ENCODE measurements at places on chromosomes 2 and 18.

- peak; percentile 41 for DNase-seq
Measured at GRCh38 chr2:86632672-86633071, 9.0 kb upstream of the RNF103 start.

DNA sequence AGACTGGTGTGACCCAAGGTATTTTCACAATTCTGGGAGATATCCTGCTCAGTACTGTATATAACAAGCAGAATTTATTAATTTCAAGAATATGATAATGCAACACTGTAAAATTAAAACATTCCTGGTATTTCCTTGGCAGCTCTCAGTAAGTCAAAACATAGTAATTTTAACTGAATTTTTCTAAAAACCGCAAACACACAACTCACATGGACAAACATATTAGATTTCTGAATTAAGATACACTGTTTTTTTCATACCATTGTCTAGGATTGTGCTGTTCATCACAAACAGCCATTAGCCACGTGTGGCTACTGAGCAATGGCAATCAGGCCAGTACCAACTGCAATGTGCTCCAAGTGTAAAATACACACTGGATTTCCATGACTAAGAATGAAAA lies 29.6 kb downstream of the LPIN2 start:
- no peak for DNase-seq

DNA sequence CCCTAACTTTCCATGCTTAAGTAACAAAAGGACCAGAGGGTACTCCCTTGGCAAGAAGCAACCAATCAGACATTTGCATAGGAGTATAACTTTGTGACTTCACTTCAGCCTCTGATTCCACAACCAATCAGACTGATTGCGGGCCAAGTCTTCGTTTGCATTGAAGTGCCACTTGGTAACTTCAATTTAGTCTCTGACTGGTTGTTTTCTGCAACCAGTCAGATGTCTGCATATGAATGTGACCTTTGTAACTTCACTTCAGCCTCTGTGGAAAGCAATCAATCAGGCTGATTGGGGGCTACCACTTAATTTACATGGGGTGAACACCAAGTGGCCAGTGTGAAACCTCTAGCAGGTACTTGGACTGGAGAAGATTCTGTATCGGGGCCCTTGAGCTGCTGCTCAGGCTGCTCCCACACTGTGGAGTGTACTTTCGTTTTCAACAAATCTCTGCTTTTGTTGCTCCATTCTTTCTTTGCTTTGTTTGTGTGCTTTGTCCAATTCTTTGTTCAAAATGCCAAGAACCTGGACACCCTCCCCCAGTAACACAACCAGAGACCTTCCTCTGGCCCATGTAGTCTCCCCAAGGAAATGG lies 241.5 kb downstream of the ACKR3 start:
- DNase-seq: no peak

DNA sequence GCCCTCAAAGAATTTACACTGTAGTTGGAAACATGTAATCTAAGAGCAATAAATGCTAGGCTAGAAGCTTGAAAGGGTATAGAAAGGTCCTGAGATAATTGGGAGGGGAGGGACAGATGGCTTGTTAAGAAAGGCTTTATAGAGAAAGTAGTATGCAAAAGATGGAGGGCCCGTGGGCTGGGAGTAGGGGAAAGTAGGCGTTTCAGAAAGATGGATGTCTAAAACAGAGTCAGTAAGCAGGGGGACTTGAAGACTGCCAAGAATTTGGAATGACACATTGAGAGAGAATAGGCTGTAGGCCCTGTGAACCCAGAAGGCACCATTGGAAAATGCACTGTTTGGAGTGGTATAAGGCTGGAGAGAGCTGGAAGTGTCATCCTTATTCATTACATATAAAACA lies 822 bp downstream of the PSMG2 start:
- peak; percentile 7 for DNase-seq

- DNase-seq: no peak
Measured at GRCh38 chr2:132564065-132564464, 105.9 kb downstream of the LYPD1 start.

DNA sequence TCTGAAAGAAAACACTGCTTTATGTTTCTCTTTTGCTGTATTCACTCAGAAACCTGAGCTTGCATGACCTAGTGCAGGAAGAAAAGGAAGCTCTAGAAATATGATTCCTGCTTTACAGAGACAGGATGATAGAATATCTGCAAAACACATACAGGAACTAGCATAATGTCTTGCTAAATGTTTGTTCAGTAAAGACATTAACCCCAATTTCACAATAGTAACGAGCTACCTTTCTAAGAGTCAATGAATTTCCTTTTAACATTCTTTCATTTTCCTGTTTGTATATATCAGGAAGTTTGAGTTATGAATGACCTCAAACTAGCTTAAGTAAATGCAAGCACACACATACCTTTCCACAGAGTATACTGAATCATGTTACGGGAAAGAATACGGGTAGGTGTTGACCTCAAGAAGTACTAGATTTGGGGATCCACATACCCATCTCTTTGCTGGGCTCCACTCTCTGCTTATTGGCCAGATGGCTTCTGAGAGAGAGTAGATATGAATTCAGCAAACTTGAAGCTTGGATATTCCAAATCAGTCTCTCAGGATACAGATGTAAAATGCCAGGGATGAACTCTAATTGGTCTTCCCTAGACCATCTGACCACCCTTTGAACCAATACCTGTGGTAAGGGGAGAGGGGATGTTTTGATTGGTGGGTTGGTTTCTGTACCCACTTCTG lies 18.2 kb upstream of the ACSL3 start:
- DNase-seq: no peak

DNA sequence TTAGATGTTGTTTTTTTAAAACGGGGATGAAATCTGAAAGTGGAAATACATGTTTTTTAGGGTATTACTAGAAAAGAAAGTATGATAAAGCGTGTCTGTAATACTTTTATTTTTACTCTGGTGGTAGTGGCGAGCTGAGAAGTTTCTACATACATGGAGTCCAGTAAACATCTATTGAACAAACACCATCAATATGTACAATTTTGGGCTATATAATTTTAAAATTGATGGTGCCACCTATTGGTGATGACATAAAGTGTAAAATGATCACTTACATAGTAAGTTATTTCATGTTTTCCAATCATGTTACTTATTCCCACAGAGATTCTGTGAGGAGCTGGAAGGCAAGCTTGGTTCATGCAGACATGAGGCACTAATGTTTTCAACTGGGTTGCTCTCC lies 31.5 kb upstream of the NFE2L2 start:
- DNase-seq: no peak

DNA sequence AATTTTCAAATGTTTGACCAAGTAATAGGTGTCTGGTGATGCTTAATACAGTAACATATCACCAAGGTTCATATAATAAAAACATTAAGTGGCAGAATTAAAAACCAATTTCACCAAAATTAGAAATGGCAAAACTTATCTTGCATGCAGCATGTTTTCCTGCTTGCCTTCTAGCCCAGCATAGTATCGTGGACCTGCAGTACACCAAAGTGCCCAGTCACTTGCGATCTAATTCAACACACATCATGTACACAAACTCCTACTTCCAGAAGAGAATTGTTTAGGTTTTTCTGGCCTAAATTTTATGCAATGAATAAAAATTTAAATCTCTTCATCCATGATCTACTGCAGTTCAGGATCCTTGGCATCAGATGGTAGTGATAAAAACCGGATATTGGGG lies 28.9 kb downstream of the LPIN2 start:
- no peak for DNase-seq

- no peak for DNase-seq
Measured at GRCh38 chr18:9428301-9428706, 47.0 kb upstream of the RALBP1 start.

DNA sequence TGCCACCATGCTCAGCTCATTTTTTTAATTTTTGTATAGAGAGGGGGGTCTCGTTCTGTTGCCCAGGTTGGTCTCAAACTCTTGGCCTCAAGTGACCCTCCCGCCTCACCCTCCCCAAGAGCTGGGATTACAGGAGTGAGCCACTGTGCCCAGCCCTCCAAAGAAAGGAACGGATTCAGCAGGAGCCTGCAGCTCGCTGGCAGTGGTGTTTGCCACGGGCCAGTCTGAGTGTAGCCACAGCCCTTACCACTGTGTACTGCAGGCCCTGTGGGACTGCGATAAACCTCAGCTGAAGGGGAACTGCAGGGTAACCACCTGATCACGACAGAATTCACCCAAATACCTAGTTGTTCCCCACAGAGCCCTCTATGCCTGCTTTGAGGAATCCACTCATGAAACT lies 6.8 kb downstream of the COPS9 start:
- no peak for DNase-seq

- DNase-seq: peak; percentile 38
Measured at GRCh38 chr2:23009545-23010149, 375.3 kb upstream of the KLHL29 start.

GRCh38 chr2:161956738-161957137 lies 117.3 kb downstream of the DPP4 start:
- DNase-seq: no peak

Measured in hepatocyte (in vitro differentiated cells).